ENCODE measurements at places on chromosomes 6 and 20.
A peak's percentile ranks its signal among the peaks of the same experiment; 100 is the strongest.

- peak; percentile 4 for DNase-seq
These were observed 147.4 kb upstream of the MLN start for GRCh38 chr6:33950891-33951889.

GRCh38 chr6:13830803-13831202 is 16.4 kb upstream of the MCUR1 start:
- no peak for DNase-seq

GRCh38 chr20:57270204-57270984 is 4.0 kb upstream of the BMP7 start:
- DNase-seq: no peak

DNA sequence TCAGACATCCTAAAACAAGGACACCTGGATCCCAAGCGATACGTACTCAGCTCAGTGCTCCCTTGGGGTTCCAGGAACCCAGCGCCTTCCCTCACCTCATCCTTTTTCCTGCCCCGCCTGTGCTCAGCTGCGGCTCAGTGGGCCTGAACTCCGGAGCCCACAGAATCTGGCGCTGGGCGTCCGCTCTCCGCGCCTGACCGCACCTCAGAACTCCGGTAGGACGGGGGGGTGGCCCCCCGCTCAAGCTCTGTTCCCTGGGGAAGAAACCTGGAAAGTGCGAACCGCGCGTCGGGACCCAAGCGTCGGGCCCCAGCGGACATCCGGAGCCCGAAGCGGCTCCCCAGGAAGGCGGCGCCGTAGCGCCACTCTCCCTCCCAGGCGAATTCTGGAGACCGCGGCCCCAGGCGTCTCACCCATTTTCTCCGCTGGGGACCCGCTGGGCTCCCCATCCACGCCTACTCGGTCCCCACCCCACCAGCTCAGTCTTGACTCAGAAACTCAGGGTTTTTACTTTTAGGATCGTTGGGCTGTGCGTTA is 336 bp upstream of the LY6G5C start:
- DNase-seq: peak; percentile 76

- no peak for DNase-seq
These were observed 592.5 kb upstream of the GJE1 start for GRCh38 chr6:141540207-141540606.

- no peak for DNase-seq
These were observed 38.1 kb downstream of the SYNE1 start for GRCh38 chr6:152598901-152599537.

- no peak for DNase-seq
These were observed 84.4 kb downstream of the EYA2 start for GRCh38 chr20:46978951-46979491.

- no peak for DNase-seq
These were observed 265.0 kb upstream of the EPHA7 start for GRCh38 chr6:93684339-93684738.

GRCh38 chr6:80304014-80304413 is 197.5 kb downstream of the BCKDHB start:
- no peak for DNase-seq

DNA sequence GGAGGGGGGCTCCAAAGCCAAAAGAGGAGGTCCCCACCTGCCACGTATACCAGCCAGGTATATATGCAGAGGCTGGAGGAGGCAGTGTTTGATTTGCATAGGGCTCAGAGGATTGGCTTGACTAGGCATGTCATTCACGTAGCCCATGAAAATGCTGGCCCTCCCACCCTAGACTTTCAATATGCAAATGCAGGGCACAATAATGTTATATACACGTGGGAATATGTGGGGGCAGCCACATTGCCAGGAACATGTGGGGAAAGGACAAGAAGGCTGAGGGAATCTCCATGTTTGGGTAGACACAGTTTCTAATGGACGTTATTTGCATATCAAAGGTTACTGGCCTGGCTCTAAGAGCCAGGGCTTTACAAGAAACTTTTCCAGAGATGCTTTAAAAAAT is 301.8 kb downstream of the FARS2 start:
- DNase-seq: no peak
